HCT116 (cell line): ENCODE measurements at places on chromosomes 6 and 20. TPM values are rescaled to one million over a fixed set of nuclear protein-coding genes. Genes with fewer than 3 reads are reported as not detected.

- DNase-seq: no peak
Measured at GRCh38 chr6:159261995-159262394, 92.8 kb downstream of the FNDC1 start.

- no peak for DNase-seq
Measured at GRCh38 chr6:69985180-69985579, 118.8 kb downstream of the COL19A1 start.

- no peak for DNase-seq
Measured at GRCh38 chr6:3088446-3088845, 20.2 kb downstream of the RIPK1 start.

GRCh38 chr6:35391240-35391968 is 49.0 kb downstream of the PPARD start:
- DNase-seq: peak; percentile 70

- no peak for DNase-seq
Measured at GRCh38 chr6:12419631-12420272, 129.6 kb downstream of the EDN1 start.

DNA sequence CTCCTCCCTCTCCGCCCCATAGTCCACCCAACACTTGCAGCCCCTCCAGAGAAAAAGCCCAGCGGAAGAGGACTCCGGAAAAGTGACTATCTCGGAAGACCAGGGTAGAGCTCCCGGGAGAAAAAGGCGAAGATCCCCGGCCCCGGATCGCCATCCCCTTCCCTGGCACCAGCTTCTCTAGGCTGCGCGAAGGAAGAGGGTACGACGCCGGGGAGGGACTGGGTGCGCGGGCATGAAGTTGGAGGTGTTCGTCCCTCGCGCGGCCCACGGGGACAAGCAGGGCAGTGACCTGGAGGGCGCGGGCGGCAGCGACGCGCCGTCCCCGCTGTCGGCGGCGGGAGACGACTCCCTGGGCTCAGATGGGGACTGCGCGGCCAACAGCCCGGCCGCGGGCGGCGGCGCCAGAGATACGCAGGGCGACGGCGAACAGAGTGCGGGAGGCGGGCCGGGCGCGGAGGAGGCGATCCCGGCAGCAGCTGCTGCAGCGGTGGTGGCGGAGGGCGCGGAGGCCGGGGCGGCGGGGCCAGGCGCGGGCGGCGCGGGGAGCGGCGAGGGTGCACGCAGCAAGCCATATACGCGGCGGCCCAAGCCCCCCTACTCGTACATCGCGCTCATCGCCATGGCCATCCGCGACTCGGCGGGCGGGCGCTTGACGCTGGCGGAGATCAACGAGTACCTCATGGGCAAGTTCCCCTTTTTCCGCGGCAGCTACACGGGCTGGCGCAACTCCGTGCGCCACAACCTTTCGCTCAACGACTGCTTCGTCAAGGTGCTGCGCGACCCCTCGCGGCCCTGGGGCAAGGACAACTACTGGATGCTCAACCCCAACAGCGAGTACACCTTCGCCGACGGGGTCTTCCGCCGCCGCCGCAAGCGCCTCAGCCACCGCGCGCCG is 822 bp downstream of the FOXQ1 start:
- DNase-seq: no peak

DNA sequence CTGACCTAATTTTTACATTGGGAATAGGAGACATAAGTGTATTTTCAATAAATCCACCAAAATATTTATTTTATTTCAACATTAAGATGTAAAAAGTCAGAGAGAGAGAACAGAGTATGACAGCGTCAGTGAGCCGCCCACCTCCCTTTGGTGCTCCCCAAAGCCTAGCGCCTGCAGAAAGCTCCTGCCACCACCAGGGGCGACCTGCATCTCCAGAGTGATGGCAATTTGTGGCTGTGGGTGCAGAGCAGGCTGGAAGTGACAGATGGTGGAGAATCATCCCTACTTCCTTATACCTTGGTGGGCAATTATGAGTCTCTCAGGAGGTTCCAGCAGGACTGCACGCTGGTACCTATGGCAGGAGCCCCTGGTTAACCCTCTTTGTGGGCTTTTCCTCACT is 87.3 kb downstream of the PTPRT start:
- DNase-seq: no peak

- DNase-seq: peak; percentile 56
Measured at GRCh38 chr6:108735310-108736001, 112.8 kb upstream of the ARMC2 start.

DNA sequence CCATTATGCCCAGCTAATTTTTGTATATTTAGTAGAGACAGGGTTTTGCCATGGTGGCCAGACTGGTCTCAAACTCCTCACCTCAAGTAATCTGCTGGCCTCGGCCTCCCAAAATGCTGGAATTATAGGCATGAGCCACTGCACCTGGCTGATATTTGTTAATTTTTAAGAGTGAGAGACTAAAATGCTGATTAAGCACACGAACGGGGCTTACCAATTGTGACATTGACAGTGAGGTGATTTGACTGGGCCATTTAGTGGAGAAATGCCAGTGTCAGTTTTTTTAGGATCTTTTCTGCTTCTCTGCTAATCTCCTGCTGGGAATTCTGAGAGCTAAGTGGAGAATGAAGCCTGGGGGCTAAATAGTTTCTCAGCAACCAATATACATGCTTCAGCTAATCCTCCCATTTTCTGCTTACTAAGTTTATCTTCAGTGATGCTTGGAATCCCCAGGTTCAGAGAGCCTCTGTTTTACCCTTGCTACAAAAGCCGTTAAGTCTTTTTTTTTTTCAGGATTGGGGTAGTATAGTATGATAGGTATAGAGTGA is 9.8 kb upstream of the DEFB123 start:
- no peak for DNase-seq

GRCh38 chr6:10510592-10511367 is 10.4 kb upstream of the GCNT2 start:
- DNase-seq: peak; percentile 38

DNA sequence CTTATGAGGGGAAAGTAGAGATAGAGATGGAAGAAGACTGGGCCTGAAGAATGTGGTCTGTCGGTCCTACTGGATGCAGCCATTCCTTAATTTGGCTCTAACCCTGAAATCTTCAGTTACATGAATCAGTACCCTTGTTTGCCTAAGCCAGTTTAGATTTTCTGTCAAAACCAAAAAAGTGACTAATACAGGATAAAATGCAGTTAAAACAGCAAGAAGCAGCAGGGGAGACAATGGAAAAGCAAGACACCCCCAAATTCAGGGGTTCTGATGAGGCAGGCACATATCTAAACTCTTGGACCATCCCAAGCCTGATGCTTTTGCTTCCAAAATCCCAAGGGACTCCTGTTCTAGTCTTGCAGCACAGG is 17.4 kb upstream of the UBE2V1 start:
- DNase-seq: no peak

- DNase-seq: no peak
Measured at GRCh38 chr6:22029171-22029570, 267.7 kb downstream of the PRL start.

GRCh38 chr6:143680141-143680540 is 2.4 kb downstream of the PHACTR2 start:
- no peak for DNase-seq

Gene GLP1R
- not detected for total RNA-seq

Gene PSORS1C2
- total RNA-seq: not detected

Gene PPP1R3G
- total RNA-seq: 0.27 TPM

Gene TUBB2B
- 0.86 TPM for total RNA-seq

Gene PPARD
- 38.4 TPM for total RNA-seq

Gene PCSK2
- total RNA-seq: not detected

Gene SYCP2L
- 4.9 TPM for total RNA-seq

Gene CD83
- total RNA-seq: 6.0 TPM
